ENCODE measurements at places on chromosomes 3 and 15.

DNA sequence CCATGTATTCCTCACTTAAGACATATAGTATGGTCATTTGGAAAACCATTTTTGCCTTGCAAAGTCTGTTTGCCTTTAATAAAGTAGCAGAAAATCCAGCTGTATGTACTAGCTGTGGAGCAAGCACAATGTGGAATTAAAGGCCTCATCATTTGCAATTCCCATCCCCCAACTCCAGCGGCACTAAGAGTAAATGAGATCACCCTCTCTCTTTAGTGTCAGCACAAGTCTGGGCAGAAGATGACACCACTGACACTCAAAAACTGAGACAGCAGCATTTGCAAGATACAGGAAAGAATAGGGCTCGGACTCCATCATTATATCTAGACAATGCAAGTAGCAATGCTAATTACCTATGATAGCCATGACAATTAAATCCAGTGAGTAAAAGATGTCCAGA lies 24.7 kb upstream of the DYNC1LI1 start:
- DNase-seq, result no peak

GRCh38 chr3:150414959-150415358 lies 6.9 kb downstream of the TSC22D2 start:
- no peak for DNase-seq

- DNase-seq, result peak; percentile 10
Measured at GRCh38 chr3:142929109-142929508, 34.4 kb downstream of the PAQR9 start.

GRCh38 chr15:60829416-60829815 lies 350.5 kb upstream of the ICE2 start:
- DNase-seq, result no peak

- DNase-seq, result peak; percentile 39
Measured at GRCh38 chr3:128095222-128095703, 28.3 kb downstream of the RUVBL1 start.

DNA sequence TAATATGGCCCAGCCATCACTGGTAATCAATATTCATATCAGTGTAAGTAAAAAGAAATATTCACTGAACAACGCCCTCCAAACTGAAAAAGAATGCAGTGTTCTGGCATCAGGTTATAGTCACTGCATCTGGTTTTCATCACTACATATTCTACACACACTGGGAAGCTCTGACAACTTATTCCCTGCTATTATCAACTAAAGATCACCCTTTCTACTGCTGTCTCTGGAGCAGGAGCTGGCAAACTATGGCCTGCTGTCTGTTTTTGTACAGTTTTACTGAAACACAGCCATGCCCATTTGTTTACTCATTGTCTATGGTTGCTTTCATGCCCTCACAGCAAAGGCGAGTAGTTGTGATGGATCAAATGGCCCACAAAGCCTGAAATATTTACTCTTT lies 35.3 kb downstream of the TUBGCP4 start:
- DNase-seq, result no peak

DNA sequence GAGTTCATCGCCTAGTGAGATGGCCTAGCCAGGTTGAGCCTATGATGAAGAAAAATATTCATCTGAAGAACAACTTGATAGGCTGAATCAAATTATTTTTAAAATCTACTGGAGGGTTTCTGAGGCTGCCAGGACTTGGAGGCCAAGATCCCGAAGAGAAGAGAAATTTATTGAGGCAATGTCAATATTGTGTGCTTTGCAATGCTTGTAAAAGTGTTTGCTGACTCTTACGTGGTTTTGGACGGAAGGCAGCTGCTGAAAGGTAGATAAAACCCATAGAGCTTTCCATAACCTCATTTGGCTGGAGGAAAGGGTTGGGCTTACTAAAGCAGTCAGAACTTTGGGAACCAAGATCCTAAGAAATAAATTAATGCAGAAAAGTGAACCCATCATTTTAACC lies 361.0 kb upstream of the IL12A start:
- no peak for DNase-seq

DNA sequence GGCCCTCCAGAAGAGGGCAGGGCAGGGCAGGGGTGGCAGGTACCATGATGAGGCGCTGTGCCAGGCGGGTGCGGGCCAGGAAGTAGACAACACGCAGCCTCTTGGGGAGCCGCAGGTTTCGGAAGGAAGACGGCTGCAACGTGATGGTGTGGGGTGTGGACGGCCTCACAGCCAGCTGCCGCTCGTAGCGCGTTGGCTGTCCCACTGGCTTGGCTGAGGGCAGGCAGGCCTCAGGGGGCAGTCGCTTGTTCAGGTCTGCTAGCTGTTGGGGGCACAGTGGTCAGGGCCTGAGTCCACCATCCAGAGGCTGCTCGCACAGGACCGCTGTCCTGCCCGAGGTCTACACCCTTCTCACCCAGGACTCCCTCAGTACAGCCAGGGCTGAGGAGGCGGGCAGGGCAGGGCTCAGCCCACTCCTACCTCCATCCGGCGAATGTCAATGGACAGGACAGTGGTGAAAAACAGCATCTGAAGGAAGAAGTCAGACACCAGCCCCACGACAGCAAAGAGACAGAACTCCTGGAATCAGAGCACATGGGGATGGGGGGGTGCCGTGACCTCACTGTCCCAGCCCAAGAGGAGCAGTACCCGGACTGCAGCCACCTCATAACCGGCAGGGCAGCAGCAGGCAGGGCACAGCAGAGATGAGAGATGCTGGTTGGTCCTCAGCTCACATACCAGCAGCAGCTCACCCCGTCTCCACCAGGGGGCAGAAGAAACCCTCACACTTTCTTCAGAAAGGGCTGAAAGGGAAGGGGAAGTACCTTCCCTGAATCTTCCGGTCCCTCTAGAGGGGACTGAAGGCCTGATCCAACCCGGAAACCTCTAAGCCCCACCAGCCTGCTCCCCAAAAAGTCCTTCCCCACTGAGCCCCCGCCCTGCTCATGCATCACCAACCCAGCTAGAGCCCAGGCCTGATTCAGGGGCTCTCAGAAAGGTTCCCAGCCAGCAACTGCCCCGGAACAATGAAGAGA lies 40.0 kb downstream of the PTPN23 start:
- peak; percentile 88 for DNase-seq

GRCh38 chr15:57337868-57338411 lies 38.4 kb upstream of the CGNL1 start:
- no peak for DNase-seq

- no peak for DNase-seq
Measured at GRCh38 chr15:76172782-76173181, 113.0 kb downstream of the TMEM266 start.
